ENCODE measurements at places on chromosomes 1 and 21.
A peak's percentile ranks its signal among the peaks of the same experiment; 100 is the strongest.

DNA sequence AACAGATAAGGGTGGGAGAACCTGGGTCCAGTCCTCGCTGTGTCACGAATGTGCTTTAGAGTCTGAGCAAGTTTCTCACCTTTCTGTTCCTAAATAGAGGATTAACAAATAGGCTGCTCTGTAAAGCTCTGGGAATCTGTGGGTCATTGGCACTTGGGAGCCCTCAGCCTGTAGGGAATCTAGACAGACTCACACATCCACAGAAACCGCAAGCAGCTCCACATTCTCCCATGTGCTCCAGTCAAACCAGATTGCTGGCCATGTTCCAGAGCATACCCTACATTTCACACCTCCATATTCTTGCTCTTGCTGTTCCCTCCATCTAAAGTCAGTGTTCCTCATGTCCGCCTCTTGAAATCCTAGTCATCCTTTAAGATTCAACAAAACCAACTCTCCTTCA lies 7.8 kb upstream of the AHCYL1 start:
- DNase-seq, result no peak

DNA sequence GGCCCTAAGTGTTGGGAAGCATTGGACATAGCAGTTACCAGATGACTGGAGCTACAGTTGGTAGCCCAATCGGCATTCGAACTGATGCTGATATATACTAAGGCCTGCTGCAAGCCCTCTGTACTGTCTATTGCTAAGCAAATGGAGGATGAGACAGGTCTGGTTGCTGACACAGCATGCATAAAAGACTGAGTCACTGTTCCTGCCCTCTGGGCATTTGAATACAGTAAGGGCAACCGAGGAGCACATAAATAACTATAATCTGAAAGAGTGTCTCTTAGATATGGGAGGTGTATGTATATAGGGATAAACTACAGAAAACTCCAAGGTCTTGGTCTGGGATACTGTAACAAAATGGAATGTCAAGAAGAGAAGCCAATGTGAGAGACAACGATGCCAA lies 16.8 kb upstream of the MARK1 start:
- DNase-seq, result peak; percentile 36

DNA sequence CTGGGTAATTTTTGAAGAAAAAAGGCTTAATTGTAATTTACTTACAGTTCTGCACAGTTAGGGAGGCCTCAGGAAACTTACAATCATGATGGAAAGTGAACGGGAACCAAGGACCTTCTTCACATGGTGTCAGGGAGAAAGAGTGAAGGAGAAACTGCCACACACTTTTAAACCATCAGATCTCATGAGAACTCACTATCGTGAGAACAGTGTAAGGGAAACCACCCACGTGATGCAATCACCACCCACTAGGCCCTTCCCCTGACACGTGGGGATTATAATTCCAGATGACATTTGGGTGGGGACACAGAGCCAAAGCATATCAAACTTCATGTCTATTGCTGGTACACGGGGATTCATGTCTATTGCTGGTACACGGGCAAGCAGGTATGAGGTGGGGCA lies 5.3 kb upstream of the SFT2D2 start:
- no peak for DNase-seq

GRCh38 chr1:54120698-54121481 lies 31.9 kb downstream of the CDCP2 start:
- DNase-seq, result peak; percentile 71

- peak; percentile 32 for DNase-seq
These were observed 33.9 kb upstream of the SDC3 start for GRCh38 chr1:30942326-30942963.

GRCh38 chr1:110880708-110881374 lies 7.9 kb downstream of the CD53 start:
- peak; percentile 2 for DNase-seq

- DNase-seq, result peak; percentile 7
These were observed 413.0 kb downstream of the DPYD start for GRCh38 chr1:97507863-97508262.

DNA sequence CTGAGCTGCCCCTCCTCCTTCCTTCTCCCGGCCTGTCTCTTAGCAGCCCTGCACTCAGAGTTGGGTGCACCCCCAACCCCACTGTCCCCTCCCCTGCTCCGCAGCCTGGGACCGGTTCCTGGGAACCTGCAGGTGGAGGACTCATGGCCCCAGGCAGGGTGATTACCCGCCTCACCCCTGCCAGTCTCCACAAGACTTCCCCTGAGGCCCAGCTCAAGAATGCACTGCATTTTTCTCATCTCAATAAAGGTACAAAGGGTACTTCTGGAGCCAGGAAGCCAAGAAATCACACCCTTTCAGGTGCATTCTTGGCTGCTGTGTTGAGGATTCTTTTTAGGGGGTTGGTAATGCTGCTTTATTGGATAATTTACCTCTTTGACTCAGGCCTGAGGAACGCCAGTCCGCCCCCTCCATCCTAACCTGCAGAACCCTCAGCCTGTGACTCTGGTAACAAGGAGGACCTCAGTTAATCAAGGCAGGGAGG lies 126.3 kb upstream of the TMPRSS2 start:
- no peak for DNase-seq

- peak; percentile 64 for DNase-seq
These were observed 39.9 kb downstream of the ACP6 start for GRCh38 chr1:147630447-147630846.

GRCh38 chr1:224189561-224189960 lies 6.5 kb downstream of the DEGS1 start:
- DNase-seq, result no peak

- DNase-seq, result no peak
These were observed 1.2 kb upstream of the CAP1 start for GRCh38 chr1:40039245-40039756.

GRCh38 chr21:38775733-38776132 lies 30.0 kb upstream of the ETS2 start:
- no peak for DNase-seq

DNA sequence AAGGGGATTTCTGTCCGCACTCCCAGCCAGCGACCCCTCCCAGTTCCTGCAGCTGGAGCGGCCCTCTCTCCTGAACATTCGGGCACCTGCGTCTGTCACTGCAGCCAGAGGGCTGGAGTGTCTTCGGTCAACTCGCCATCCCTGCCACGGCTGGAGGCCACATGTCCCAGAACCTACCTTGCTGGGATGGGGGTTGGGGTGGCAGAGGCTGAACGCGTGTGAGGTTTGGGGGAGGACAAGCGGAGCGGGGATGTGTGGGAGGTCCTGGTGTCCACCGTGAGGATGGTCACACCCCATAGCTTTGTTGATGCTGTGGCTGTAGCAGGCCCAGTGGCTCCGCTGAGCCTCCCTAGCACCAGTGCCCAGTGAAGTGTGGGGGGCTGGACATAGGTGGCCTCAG lies 14.8 kb upstream of the C1orf174 start:
- no peak for DNase-seq

GRCh38 chr1:189764391-189765320 lies 713.0 kb downstream of the BRINP3 start:
- DNase-seq, result no peak

- DNase-seq, result no peak
These were observed 21.2 kb downstream of the SLC30A10 start for GRCh38 chr1:219906924-219907771.

DNA sequence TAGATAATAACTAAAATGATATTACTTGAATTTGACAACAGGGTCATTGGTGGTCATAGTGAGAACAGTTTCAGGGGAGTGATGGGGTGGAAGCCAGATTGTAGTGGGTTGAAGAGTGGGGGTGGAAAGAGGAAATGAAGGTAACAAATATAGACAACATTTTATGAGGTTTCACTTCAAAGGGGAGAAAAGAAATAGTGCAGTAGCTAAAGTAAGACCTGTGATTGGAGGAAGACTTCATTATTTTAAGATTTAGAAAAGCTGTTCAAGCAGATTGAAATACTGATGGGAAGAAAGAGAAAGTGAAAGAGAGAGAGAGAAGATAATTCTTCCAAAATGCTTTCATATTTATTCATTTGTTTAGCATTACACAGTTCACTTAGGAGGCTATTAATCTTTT lies 52.0 kb upstream of the KCNA3 start:
- no peak for DNase-seq

- no peak for DNase-seq
These were observed 10.2 kb downstream of the SETSIP start for GRCh38 chr1:92065042-92065441.

DNA sequence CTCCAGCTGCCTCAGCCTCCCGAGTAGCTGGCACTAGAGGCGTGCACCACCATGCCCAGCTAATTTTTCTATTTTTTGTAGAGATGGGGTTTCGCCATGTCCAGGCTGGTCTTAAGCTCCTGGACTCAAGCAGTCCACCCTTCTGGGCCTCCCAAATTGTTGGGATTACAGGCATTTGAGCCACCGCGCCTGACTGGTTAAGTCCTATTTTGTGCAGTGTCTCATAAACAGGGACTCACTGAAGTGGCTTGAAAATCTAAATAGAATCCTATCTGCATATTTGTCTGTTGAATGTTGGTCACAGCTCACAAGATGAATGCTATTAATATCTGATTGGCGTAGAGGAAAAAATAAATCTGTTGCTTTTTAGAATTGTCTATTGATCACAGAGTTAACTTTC lies 5.9 kb upstream of the CHAF1B start:
- peak; percentile 9 for DNase-seq

DNA sequence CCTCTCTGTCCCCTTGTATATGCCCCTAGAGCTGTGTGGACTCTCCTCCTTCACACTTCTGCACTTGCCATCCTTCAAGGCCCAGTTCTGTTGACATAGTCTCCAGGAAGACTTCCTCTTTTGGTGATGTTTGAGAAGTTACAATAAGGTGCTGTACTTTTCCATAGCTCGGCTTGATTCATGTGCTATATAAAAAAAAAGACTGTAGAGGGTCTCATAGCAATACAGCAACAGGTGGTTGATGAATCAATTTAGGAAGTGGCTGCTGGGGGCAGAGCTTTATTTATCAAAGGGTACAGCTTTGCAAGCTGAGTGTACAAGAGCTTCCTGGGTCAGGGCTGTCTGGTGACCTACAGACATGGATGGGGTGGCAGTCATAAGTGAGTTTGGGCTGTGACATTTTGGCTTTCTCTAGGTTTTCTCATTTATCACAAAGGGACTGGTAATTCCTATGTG lies 102.7 kb downstream of the RUNX1 start:
- DNase-seq, result no peak

DNA sequence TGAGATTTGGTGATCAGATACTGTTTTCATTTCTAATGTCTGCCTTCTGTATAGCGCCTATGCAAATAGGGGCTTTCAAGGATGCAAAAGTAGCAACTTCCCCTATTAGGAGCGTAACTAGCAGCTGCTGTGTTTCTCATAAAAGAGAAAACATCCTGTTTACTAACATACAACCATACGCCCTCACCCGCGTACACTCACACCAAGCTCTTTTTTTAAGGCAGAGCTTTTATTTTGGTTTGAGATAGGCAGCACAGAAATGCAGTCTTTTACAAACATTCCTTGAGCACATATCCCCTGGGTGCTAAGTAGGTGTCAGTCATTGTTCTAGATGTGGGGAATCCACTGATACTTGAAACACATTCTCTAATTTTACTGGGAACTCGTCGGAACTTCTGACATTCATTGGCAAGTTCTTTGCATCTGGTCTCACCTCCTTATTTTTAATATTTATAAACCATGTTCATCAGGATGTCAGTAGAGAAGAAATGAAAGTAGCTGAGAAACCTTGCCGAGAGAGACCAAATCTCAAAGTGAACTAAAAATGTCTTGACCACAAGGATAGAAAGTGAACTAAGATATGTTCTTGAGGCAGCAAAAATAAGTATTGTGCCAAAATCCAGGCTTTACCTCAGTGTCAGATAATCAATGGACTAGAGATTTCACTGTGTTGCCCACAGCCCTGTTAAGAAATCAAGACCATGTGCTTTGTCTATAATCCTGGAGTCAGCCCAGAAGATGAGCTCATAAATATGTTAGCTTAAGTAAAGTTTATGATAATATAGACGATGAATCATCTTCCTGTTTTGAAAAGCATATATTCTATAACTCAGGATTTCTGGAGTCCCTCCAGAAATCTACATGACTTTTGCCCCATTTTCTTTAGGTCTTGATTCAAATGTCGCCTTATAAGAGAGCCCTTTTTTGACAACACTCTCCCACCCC lies 350.9 kb downstream of the ST6GALNAC3 start:
- DNase-seq, result peak; percentile 59

- DNase-seq, result no peak
These were observed 39.1 kb upstream of the DPH5 start for GRCh38 chr1:101064697-101065096.

DNA sequence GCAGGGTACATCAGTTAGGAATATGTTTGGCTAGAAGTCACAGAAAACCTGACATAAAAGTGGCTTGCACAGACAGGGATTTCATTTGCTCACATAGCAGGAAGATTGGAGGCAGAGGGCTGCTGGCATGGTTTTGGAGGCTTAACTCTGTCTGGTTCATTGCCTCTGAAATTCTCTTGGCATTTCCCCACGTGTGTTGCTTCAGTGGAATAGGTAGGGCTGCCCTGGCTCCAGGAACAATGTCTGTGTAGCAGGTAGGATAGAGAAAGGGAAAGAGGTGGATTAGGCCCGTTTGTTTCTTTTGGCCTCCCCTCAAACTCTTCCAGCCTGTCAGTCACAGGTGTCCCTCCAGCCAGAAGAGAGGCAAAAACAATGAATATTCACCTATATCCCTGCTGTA lies 20.5 kb upstream of the SIPA1L2 start:
- DNase-seq, result no peak

Data from GM23248 (cell line).